ENCODE measurements at places on chromosomes 11 and 22.

- peak; percentile 55 for DNase-seq
Observed at GRCh38 chr22:19397734-19398104, 33.8 kb downstream of the HIRA start.

GRCh38 chr22:29480512-29481264, 670 bp downstream of the NEFH start:
- peak; percentile 68 for DNase-seq

- DNase-seq, result no peak
Observed at GRCh38 chr11:70085815-70086769, 8.0 kb downstream of the ANO1 start.

- no peak for DNase-seq
Observed at GRCh38 chr11:37107831-37108230, 509.8 kb upstream of the RAG2 start.

- no peak for DNase-seq
Observed at GRCh38 chr22:25883482-25884033, 141.6 kb downstream of the MYO18B start.
